ENCODE measurements at places on chromosomes 16 and 17. TPM values are rescaled to one million over a fixed set of nuclear protein-coding genes. Genes with fewer than 3 reads are reported as not detected.

- H3K27me3 ChIP-seq = peaks cover 6% of the 10 kb centered on the region
- H3K4me1 ChIP-seq = peaks cover 26% of the 10 kb centered on the region
- no peak overlapping the region for H3K4me3 ChIP-seq
- peaks cover 6% of the 10 kb centered on the region for H3K36me3 ChIP-seq
- H3K27ac ChIP-seq = no peak overlapping the region
- DNase-seq = no peak
Observed at GRCh38 chr17:3973495-3974137, 9.4 kb upstream of the ATP2A3 start.

GRCh38 chr17:31788956-31789355 lies 70.1 kb downstream of the COPRS start:
- H3K36me3 ChIP-seq = no peaks in the 10 kb centered on the region
- H3K27me3 ChIP-seq = no peaks in the 10 kb centered on the region
- H3K27ac ChIP-seq = no peak overlapping the region
- H3K4me1 ChIP-seq = peaks cover 7% of the 10 kb centered on the region
- no peak overlapping the region for H3K4me3 ChIP-seq

TSNAXIP1 gene
- 0.47 TPM for total RNA-seq

DNA sequence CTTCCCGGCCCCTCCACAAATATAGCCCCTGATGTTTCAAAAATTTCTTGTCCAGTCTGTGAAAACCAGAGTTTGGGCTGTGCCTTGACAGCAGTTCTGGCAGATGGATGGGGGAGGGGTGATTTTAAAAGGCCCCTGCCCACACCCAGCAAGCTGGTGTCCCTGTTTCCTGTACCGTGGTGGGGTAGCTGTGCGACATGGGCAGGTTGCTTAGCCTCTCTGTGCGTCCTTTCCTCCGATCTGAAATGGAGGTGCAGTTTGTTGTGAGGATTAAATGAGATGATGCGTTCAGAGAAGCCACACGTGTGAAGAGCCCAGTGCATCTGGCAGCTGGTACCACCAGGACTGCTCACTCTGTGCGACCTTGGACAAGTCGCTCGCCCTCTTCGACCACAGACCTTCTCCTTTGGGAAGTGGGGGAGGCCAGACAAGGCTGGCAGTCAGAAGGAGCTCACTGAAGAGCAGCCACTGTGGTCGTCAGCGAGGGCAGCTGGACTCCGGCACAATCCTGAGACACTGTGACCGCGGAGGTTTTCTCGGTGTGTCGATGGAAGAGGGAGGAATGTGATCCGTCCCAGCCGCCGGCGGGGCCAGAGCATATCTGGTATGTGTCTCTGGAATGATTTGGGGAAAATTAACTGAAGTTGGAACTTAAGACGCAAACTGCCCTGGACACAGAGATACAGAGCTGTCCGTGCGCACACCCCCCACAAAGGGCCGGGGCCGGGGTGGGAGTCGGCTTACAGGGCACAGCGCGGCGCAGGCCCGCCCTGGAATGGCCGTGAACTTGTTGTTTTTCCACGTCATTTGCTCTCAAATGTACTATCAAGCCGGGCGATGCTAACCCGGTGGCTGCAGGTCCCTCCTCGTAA lies 721 bp upstream of the WFIKKN2 start:
- H3K36me3 ChIP-seq = no peaks in the 10 kb centered on the region
- no peaks in the 10 kb centered on the region for H3K27me3 ChIP-seq
- no peak overlapping the region for H3K27ac ChIP-seq

GRCh38 chr17:16913463-16913862 lies 58.5 kb downstream of the TNFRSF13B start:
- H3K27ac ChIP-seq = no peak overlapping the region
- no peak for DNase-seq
- H3K36me3 ChIP-seq = no peaks in the 10 kb centered on the region
- H3K4me3 ChIP-seq = no peak overlapping the region
- peaks cover 7% of the 10 kb centered on the region for H3K4me1 ChIP-seq

All from activated CD8-positive, alpha-beta T cell treated with anti-CD3 and anti-CD28 coated beads, Interleukin-2, amount 10 ng/mL, durations not matched to agents 7 days and 5 days (primary cell).